Cerebellum (tissue), 4 donors: ENCODE measurements at places on chromosomes 6 and 20.

GRCh38 chr20:19375801-19376200, 163.4 kb downstream of the SLC24A3 start:
- DNase-seq: no peak

- DNase-seq: no peak
These were observed 140.8 kb downstream of the PTPRK start for GRCh38 chr6:128379577-128379976.

DNA sequence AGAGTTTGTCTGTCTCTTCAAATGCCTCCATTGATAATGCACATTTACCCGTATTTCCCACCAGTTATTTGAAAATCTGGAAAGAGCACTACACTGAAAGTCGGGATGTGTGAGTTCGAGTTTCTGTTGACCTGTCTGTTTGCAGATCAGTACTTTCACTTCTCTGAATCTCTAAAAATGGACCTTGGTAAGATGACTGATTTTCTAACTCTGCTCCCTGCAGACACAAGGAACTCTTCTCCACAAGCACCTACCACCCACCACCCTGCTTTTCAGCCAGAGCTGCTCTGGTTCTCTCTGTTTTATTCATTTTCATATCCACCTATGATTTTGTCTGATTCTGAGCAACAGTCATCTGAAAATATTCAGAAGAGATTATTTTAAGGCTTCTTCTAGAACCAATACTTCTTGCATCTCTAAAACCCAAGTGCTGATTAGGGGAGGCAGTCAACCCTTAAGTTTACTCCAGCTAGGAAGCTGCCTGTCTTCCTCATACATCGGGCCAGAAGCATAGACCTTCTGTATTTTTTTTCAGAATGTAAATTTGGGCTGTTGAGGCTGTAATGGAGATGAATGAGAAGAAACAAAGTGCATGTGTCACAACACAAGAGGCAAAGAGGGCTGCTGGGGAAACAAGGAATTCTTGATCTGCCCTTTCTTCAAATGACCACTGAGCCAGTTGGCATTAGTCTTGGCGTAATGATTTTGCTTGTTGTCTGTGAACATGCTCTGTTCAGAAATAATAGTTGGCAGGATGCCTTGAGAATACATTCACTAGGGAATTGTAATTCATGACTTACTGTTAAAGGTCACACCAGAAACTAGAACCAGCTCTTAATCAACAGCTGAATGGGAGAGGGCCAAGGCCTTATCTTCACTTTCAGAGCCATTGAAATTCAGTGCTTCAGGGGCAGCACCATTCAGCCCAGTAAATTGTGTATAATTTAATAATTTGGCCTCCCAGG, 85.4 kb upstream of the MYLIP start:
- no peak for DNase-seq

GRCh38 chr20:58378704-58379103, 10.3 kb upstream of the VAPB start:
- no peak for DNase-seq

DNA sequence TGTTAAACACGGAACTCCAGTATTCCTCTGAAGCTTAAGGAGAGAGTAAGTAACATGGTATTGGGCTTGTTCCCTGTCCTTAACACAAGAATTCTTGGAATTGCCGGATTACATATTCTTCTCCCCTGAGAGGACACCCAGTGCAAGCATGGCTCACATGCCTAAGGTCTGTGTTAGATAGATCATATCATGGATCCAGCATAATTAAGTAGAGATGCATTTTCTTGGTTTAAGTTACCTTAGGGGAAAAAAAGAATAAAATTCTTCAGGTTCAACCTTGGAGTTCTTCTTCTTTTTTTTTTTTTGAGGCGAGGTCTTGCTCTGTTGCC, 53.9 kb downstream of the AKAP12 start:
- DNase-seq: no peak

GRCh38 chr6:159874435-159874834, 16.4 kb upstream of the MAS1 start:
- no peak for DNase-seq

- DNase-seq: no peak
These were observed 61.7 kb upstream of the NUP153 start for GRCh38 chr6:17768388-17768787.

DNA sequence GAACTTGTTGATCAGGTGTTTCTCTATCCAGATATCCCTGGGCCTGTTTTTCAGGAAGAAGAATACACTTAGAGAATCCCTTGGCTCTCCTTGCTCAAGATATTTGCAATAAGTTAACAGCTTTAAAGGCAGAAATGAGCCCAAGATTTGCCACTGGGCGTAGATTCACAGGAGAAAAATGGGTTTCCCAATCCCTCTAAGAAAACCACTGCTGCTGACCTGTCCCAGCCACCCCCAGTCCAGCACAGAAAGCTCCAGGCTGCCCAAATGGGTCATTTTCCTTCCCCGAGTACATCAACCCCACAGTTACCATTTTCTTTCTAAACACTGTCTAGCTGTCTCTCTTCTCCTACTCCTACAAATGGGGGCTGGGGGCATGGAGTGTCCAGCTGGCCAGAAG, 67.3 kb downstream of the ANKRD60 start:
- DNase-seq: no peak

GRCh38 chr6:96947055-96947454, 22.5 kb downstream of the KLHL32 start:
- DNase-seq: no peak
